Thoracic aorta (tissue), 2 donors: ENCODE measurements at places on chromosomes 4 and X.

DNA sequence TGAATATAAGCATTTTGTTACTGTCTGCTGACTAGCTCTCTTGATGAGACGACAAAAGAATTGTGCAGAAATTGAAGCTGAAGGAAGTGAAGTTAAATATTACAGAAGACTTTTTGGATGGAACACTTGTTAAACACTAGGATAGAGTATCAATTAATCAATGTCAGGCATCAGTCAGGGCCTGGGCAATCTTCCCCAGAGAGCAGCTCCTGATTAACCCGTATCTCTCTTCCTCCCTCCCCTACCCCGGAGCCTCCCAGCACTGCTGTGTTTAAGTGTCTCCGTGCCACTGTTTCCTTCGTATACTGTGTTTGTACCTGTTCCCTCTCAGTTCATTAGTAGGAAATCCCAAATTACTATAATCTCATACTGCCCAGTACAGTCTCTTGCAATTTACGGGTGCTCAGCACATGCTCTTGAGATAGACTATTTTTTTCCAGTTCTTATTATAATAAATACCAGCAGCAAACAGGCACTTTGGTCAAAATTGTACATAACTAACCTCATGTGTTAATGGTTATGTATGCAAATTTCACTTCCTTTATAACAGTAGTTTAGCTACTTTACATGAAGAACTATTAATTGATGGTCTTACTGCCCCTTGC, 765.7 kb upstream of the FTHL17 start:
- H3K36me3 ChIP-seq = no peaks in the 10 kb centered on the region
- DNase-seq = no peak
- H3K27me3 ChIP-seq = no peaks in the 10 kb centered on the region
- H3K27ac ChIP-seq = no peak overlapping the region
- H3K4me1 ChIP-seq = no peaks in the 10 kb centered on the region

- no peak overlapping the region for H3K4me3 ChIP-seq
- no peak overlapping the region for H3K27ac ChIP-seq
- H3K27me3 ChIP-seq = no peaks in the 10 kb centered on the region
- H3K36me3 ChIP-seq = no peaks in the 10 kb centered on the region
These were observed 30.7 kb downstream of the HMX1 start for GRCh38 chr4:8840816-8841455.

- no peaks in the 10 kb centered on the region for H3K4me1 ChIP-seq
- H3K4me3 ChIP-seq = no peak overlapping the region
- no peaks in the 10 kb centered on the region for H3K27me3 ChIP-seq
- H3K36me3 ChIP-seq = no peaks in the 10 kb centered on the region
- H3K27ac ChIP-seq = no peak overlapping the region
- no peak for DNase-seq
These were observed 47.6 kb downstream of the USP38 start for GRCh38 chr4:143232277-143232676.

DNA sequence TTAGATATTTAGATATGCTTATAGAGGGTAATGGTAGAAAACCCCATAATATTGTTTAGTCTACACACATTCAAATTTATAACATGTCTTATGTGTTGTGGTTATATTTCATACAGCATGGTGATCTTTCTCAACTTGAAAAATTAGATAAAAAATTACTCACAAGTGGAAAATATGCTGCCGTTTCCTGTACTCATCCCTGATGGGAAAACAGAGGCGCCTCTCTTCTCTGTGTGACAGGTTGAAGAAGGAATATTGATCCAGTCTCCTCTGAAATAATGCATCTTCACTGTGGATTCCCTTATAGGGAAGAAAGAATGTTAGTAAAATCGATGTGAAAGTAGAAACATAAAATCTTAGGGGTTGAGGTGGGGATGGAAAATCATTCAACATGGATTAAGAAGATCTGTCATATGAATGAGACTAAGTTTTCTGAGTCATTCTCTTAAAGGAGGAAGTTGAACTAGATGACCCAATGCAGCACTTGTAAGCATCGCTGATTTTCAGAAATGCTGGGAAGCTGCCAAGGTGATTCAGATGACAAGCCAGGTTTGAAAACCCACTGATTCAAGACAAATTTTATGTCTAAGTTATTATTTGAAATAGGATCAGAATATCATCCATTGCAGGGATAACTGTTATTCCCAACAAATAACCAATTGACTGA, 70.7 kb downstream of the ANKRD50 start:
- no peaks in the 10 kb centered on the region for H3K4me1 ChIP-seq
- no peaks in the 10 kb centered on the region for H3K27me3 ChIP-seq
- H3K27ac ChIP-seq = no peak overlapping the region
- H3K4me3 ChIP-seq = no peak overlapping the region
- H3K36me3 ChIP-seq = no peaks in the 10 kb centered on the region

- no peak overlapping the region for H3K4me3 ChIP-seq
- H3K36me3 ChIP-seq = peaks cover 12% of the 10 kb centered on the region
- no peaks in the 10 kb centered on the region for H3K4me1 ChIP-seq
These were observed 24.5 kb downstream of the RBMX start for GRCh38 chrX:136856050-136856449.

GRCh38 chrX:107484002-107484726, 34.7 kb downstream of the FRMPD3 start:
- no peak for DNase-seq
- no peak overlapping the region for H3K27ac ChIP-seq
- no peaks in the 10 kb centered on the region for H3K4me1 ChIP-seq
- no peak overlapping the region for H3K4me3 ChIP-seq
- no peaks in the 10 kb centered on the region for H3K36me3 ChIP-seq

GRCh38 chrX:47098338-47099094, 20.3 kb downstream of the RGN start:
- H3K27ac ChIP-seq = no peak overlapping the region
- no peak overlapping the region for H3K4me3 ChIP-seq
- DNase-seq = no peak
- H3K36me3 ChIP-seq = no peaks in the 10 kb centered on the region
- H3K4me1 ChIP-seq = no peaks in the 10 kb centered on the region
- H3K27me3 ChIP-seq = no peaks in the 10 kb centered on the region

- no peak for DNase-seq
- no peaks in the 10 kb centered on the region for H3K36me3 ChIP-seq
- H3K4me1 ChIP-seq = no peaks in the 10 kb centered on the region
- no peaks in the 10 kb centered on the region for H3K27me3 ChIP-seq
- H3K27ac ChIP-seq = no peak overlapping the region
- H3K4me3 ChIP-seq = no peak overlapping the region
These were observed 984.1 kb downstream of the TRAM1L1 start for GRCh38 chr4:116101321-116101720.

- no peak for DNase-seq
- no peaks in the 10 kb centered on the region for H3K27me3 ChIP-seq
- H3K4me3 ChIP-seq = no peak overlapping the region
- H3K36me3 ChIP-seq = no peaks in the 10 kb centered on the region
- H3K4me1 ChIP-seq = peaks cover 43% of the 10 kb centered on the region
These were observed 93.9 kb downstream of the PHKA2 start for GRCh38 chrX:18890049-18890381.

GRCh38 chr4:185298728-185299430, 89.5 kb downstream of the SNX25 start:
- H3K4me1 ChIP-seq = no peaks in the 10 kb centered on the region
- H3K27ac ChIP-seq = no peak overlapping the region
- no peaks in the 10 kb centered on the region for H3K27me3 ChIP-seq
- no peak for DNase-seq
- H3K4me3 ChIP-seq = no peak overlapping the region

DNA sequence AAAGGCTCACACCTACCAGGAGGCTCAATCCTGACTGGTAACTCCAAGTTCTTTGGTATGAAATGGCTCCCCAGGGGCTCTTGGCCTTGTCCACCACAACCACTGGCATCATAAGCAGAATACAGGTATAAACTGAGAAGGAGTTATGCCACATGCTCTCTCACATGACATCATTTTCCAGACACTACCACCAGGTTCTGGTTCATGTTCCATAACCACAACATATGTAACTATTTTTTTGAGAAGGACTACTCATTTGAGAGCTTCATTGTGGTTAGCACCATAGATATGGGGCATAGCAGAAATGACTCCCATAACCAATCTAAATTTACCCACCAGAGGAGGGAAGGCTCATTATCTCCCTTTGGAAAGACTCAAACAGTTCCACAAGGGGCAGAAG, 19.6 kb downstream of the PRDM5 start:
- H3K4me1 ChIP-seq = no peaks in the 10 kb centered on the region
- no peak for DNase-seq
- no peaks in the 10 kb centered on the region for H3K27me3 ChIP-seq
- H3K36me3 ChIP-seq = no peaks in the 10 kb centered on the region

DNA sequence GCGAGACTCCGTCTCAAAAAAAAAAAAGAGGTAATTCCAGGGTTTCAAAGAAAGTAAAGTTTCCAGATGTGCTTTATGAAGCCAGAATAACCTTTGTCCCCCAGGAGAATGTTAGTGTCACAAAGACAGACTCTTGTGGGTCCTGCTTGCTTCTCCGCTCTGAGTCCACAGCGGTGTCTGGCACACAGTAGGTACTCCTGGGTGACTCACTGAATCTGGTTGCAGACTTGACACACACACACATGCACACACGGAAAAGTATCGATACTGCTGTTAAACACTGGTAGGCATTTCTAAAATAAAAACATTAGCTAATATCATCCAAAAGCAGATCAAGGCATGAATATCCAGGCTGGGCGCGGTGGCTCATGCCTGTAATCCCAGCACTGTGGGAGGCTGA, 22.9 kb downstream of the TMEM187 start:
- no peaks in the 10 kb centered on the region for H3K27me3 ChIP-seq
- H3K4me3 ChIP-seq = no peak overlapping the region
- H3K4me1 ChIP-seq = no peaks in the 10 kb centered on the region
- H3K27ac ChIP-seq = no peak overlapping the region
- H3K36me3 ChIP-seq = no peaks in the 10 kb centered on the region

DNA sequence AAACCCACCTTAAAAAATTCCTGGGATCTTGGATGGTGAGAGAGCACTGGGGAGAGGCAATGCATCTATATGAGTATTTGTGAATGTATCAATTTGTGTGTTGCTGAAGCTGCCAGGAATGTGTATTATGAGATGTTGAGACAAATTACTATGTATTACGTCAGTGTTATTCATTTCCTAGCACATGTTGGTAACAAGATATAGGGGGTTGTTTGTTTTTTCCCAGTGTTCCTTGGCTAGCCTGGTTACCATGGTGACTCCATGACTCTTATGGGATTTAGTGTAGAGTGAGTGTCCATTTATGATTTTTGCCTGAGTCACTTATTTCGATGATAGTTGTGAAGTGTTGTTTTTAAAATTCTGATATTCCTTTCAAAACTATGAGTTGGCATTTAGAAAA, 65.6 kb downstream of the RAB40A start:
- no peaks in the 10 kb centered on the region for H3K4me1 ChIP-seq
- no peaks in the 10 kb centered on the region for H3K27me3 ChIP-seq
- H3K27ac ChIP-seq = no peak overlapping the region
- no peak overlapping the region for H3K4me3 ChIP-seq
- no peaks in the 10 kb centered on the region for H3K36me3 ChIP-seq
- DNase-seq = no peak

DNA sequence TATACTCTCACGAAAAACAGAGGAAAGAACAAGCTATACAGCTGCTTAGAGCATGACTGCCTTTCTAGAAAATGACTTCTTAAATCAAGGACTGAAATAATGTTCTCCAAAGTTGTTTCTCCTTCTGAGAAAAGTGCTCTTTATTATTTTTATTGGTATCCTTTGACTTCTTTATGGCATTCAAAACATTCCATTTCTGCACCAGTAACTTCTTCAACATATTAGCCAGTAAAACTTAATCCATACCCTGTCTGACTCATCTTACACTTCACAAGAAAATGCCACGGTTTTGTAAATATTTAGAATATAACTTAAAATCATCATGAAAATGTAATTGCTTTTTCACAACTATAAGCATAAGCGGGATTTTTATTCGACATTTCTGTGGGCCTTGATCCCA, 180.4 kb downstream of the NR3C2 start:
- no peaks in the 10 kb centered on the region for H3K36me3 ChIP-seq
- H3K27ac ChIP-seq = no peak overlapping the region
- H3K4me1 ChIP-seq = no peaks in the 10 kb centered on the region
- no peak for DNase-seq
- no peaks in the 10 kb centered on the region for H3K27me3 ChIP-seq

- H3K27ac ChIP-seq = no peak overlapping the region
- no peak for DNase-seq
- H3K36me3 ChIP-seq = no peaks in the 10 kb centered on the region
- H3K4me3 ChIP-seq = no peak overlapping the region
- H3K27me3 ChIP-seq = no peaks in the 10 kb centered on the region
These were observed 18.2 kb upstream of the ABLIM2 start for GRCh38 chr4:8176547-8177399.

- H3K4me1 ChIP-seq = no peaks in the 10 kb centered on the region
- H3K27me3 ChIP-seq = no peaks in the 10 kb centered on the region
- H3K36me3 ChIP-seq = peaks cover 17% of the 10 kb centered on the region
These were observed 77.1 kb downstream of the EVC start for GRCh38 chr4:5788144-5788543.

GRCh38 chr4:116942315-116942714, 143.1 kb downstream of the TRAM1L1 start:
- no peak overlapping the region for H3K27ac ChIP-seq

DNA sequence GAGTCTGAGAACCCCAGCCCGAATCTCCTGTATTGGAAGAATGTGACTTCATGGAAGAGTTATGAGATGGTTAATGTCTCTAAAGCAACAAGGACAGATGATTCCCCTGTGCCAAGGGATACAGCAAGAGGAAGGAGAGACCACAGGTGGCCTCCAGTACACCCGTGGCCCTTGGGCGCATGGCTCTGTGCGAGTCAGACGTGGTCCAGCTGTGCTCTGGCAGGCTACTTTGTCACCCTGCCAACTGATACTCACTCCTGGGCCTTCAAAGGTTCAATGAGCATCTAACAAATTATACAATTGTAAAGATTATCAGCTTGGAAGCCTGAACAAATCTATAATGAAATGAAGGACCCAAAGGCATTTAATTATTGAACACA, 71.7 kb downstream of the NYX start:
- no peak overlapping the region for H3K4me3 ChIP-seq
- no peak overlapping the region for H3K27ac ChIP-seq
- no peaks in the 10 kb centered on the region for H3K27me3 ChIP-seq
- no peak for DNase-seq
- H3K36me3 ChIP-seq = no peaks in the 10 kb centered on the region
- H3K4me1 ChIP-seq = no peaks in the 10 kb centered on the region
